Activated naive CD8-positive, alpha-beta T cell treated with anti-CD3 and anti-CD28 coated beads for 36 hours (primary cell): ENCODE measurements at places on chromosomes 2 and 18. TPM values are rescaled to one million over a fixed set of nuclear protein-coding genes. Genes with fewer than 3 reads are reported as not detected.

GRCh38 chr2:108325756-108326155, 37.1 kb downstream of the SULT1C2 start:
- DNase-seq = no peak

GRCh38 chr2:211161236-211161635, 604.8 kb downstream of the CPS1 start:
- no peak for DNase-seq

The FBLN7 gene
- 9.4 TPM for total RNA-seq

The KIAA2012 gene
- not detected for total RNA-seq

The LHCGR gene
- not detected for total RNA-seq
